ENCODE measurements at places on chromosomes 7 and 10. TPM values are rescaled to one million over a fixed set of nuclear protein-coding genes. Genes with fewer than 3 reads are reported as not detected.

The KLHDC10 gene
- polyA plus RNA-seq, result 47.8 TPM

The CASP2 gene
- polyA plus RNA-seq, result 27.6 TPM

The KCP gene
- 0.84 TPM for polyA plus RNA-seq

The OR2A1 gene
- polyA plus RNA-seq, result 0.47 TPM

GRCh38 chr7:65892161-65892560 lies 19.3 kb downstream of the VKORC1L1 start:
- no peak for DNase-seq
